A549 treated with CpdA at 1 μM for 4 hours (cell line): ENCODE measurements at places on chromosomes 13 and 19. TPM values are rescaled to one million over a fixed set of nuclear protein-coding genes. Genes with fewer than 3 reads are reported as not detected.

The MBD3L3 gene
- not detected in 5 replicates for total RNA-seq

The SIAH3 gene
- total RNA-seq, result not detected in 5 replicates

The ONECUT3 gene
- total RNA-seq, result 0.01 TPM in 2 of 5 replicates, not detected in the others

The ACP7 gene
- total RNA-seq, result 0.15 to 0.19 TPM (median 0.17 TPM) in 5 replicates

The GJB2 gene
- total RNA-seq, result 0.66 to 1.1 TPM (median 0.98 TPM) in 5 replicates

The UBE2L5 gene
- total RNA-seq, result not detected in 5 replicates

The SOX1 gene
- not detected in 5 replicates for total RNA-seq

The VAV1 gene
- total RNA-seq, result 6.2 to 9.5 TPM (median 7.4 TPM) in 5 replicates

The ZNF568 gene
- total RNA-seq, result 0.87 to 1.7 TPM (median 1.2 TPM) in 5 replicates
